Left lobe of liver (tissue), 2 donors: ENCODE measurements at places on chromosomes 16 and 17. TPM values are rescaled to one million over a fixed set of nuclear protein-coding genes. Genes with fewer than 3 reads are reported as not detected.
A peak's percentile ranks its signal among the peaks of the same experiment; 100 is the strongest.

Gene ABI3
- total RNA-seq: 4.0 TPM

Gene BTBD17
- total RNA-seq: not detected

Gene CTRB2
- total RNA-seq: 12.7 TPM

Gene CACNG4
- total RNA-seq: 0.10 TPM

Gene CHST4
- total RNA-seq: 3.9 TPM

Gene LGALS9C
- 0.18 TPM for total RNA-seq

Gene BCO1
- 0.25 TPM for total RNA-seq

Gene SPATA32
- not detected for total RNA-seq

Gene CACNG1
- total RNA-seq: not detected

Gene HOXB5
- 0.55 TPM for total RNA-seq

Gene RMI2
- total RNA-seq: 0.70 TPM

Gene CDK3
- total RNA-seq: 3.6 TPM

Gene CFAP119
- 0.40 TPM for total RNA-seq

Gene NOL11
- total RNA-seq: 11.5 TPM

DNA sequence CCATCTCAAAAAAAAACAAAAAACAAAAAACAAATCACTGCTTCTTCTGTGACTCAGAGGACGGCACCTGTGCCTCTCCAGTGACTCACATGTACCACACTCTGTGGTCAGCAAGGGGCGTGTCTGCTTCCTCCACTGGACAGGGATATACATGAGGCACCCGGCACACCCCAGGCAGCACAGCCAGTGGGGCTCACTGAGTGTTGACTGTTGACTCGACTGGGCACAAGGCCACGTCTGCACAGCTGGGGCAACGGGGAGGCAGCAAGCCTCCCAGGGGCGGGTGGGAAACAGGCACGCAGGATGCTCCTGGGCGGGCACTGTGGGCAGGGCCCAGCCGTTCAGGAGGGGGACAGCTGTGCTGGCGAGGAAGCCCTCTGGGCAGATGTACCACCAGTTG is 64.1 kb downstream of the TIMM22 start:
- no peak for DNase-seq

DNA sequence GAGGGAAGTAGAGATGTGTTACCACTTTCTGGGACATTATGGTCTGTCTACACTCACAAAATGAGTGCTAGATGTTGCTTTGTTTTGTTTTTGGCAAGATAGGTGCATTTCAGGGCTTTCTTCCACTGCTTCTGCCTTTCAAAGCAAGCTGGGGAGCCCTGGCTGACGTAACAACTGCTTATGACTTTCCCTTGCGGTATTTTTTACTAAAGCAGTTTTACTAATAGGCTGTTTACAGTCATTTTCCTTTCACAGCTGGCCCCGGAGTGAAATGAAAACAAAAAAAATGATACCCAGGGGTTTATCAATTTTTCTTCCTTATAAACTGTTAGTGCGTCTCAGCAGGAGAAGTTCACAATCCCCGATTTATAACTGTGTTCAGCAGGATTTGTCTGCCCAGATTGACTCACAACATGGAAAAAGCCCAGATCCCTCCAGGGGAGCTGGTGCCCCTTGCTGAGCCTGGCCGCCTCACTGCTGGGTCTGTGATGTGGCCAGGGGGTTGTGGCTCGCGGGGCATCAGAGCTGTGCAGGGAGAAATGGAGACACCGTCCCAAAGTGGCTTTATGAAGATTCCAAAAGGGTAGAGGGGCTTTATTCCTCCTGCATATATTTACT is 184.4 kb upstream of the HS3ST3A1 start:
- DNase-seq: no peak

- DNase-seq: peak; percentile 90
These were observed 36.8 kb downstream of the ASPA start for GRCh38 chr17:3512505-3513171.

- no peak for DNase-seq
These were observed 14.8 kb upstream of the NSRP1 start for GRCh38 chr17:30101686-30102390.

DNA sequence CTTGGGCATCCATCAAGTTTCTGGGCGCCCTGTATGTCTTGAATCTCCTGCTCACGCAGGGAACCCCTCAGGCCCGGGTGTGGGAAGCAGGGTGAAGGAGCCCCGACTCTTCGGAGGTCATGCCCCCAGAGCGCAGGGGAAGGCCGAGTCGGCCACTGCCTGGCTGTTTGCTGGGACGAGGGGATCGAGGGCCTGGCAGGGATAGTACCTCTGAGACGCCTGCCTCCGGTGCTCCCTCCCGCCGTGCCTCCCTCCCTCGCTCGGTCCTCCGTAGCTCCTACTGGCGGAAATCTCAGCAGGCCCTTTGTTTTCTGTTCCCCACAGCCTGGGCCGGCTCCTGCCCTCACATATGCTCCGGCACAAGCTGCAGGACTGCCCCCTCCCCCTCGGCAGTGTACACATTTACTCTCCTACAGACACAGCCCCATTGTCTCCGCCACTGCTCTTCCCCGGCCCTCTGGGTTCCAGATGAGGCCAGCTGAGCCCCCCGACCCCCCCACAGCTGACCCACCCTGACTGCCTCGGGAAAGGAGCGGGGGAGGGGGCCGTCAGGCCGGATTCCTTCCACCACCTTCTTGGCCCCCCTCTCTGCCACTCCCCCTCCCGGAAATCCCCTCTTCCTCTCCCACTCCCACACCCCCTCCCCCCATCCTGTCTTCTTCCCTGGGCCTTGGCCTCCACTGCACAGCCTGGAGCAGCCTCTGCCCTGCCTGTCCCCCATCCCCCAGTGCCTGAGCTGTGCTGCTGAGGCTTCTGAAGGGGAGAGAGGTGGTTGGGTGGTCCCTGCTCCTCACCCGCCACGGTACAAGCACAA is 1.4 kb downstream of the TRAF4 start:
- no peak for DNase-seq

- DNase-seq: no peak
These were observed 53.9 kb upstream of the MON1B start for GRCh38 chr16:77137045-77137444.

- no peak for DNase-seq
These were observed 3.6 kb downstream of the SCRN2 start for GRCh38 chr17:47837401-47838039.

DNA sequence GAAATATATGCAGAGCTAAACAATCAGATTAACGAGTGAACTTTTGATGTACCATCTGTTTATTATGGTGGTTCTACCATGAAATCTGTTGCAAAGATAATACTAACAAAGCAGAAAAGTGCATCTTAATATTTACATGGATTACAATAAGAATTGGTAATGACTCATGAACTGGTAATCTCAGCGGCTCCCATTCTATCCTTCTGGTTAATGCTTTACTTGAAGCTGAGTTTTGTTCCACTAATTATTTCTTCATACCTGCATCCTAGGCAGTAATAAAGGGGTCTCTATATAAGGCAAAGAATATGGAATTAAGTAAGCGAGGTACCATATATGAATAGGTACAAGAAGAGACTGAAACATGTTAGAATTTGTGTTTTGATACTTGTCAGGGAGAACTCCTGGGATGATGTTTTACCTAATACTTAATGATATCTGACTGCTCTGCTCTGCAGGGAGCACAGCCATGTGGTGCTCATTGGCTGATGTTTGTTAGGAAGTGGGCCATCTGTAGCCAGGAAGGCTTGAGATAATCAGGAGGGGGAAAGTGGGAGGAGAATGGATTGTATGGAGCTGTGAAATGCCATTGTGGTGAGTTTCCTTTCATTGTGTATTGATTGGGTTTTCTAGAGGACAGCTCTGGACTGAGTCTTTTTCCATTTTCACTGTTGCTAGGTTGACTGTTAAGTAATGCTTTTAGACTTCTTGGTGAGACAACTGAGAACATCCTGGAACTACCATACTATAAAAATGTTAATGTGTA is 52.6 kb downstream of the MAP2K6 start:
- DNase-seq: no peak

DNA sequence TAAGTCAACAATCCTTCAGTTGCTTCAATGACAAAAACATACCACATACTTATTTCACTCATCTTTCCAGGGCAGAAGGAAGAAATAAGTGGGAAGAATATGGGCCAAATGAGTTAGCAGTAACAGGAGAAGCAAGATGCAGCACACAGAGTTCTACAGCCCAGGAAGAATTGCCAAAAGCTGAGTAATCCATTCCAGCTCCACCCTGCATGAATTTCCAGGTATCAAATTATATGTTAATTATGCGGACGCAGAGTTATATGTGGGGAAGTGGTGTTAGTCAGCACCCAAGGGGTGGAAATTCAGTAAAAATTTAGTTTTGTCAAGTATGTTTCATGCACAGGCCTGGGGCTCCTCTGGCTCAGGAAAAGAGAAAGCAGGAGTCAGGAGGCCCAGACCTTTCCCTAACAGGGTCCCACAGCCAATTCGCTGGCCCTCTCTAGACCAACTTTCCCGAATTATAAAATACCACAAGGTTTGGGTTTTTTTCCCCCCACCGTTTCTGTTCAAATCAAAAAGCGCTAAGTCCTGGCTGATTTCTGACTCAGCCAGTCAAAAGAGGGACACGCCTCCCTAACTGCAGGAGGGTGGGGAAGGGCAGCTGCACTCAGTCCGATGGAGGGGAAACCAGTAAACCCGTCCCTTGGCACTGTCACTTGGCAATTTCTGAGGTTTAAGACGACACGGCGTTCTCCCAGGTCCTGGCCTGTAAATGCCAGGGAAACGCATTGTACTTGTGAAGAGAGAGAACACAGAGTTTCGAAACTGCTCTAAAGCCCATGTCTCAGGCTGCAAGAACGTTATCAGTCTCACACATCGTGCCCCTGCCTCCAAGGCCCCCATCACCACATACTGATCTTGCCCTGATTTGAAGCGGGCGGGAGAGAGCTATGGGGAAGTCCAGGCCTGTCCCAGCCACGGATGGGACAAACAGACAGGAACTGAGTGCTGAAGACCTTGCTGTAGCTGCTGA is 58.1 kb downstream of the ZFHX3 start:
- no peak for DNase-seq

DNA sequence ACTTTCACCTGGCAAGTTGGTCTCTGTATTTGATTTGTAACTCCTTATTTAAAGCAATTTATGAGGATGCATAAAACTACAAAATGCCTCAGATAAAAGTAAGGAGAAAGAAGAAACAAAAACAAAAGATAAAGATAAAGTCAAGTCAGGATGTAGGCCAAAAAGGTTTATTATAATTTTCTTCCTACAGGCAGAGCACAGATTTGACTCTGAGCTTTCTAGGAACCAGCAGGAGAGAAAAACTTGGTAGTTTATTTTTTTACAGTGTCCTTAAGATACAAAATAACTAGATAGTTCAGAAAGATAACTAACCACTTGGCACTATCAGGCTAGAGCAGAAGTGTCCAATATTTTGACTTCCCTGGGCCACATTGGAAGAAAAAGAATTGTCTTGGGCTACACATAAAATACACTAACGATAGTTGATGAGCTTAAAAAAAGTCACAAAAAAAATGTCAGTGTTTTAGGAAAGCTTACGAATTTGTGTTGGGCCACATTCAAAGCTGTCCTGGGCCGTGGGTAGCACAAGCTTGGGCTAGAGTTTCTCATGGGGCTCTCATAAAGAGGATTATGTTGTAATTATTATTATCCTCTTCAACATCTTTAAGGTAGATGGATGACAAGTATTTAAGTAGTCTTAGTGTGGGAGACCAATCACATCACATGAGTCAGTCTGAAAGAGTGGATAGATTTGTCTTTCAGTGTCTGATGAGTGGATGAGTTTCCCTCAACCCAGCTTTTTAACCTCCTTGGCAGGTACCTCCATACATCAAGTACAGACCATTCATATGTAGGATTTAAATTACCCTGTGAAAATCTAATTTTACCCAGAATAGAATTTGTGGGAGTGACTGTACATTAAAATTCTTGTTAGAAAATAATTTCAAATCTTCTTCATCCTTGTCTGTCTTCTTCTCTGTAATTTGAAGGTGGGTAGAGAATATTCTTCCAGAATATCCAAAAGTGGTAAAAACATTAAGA is 17.0 kb downstream of the PAFAH1B1 start:
- DNase-seq: no peak

- no peak for DNase-seq
These were observed 253.3 kb downstream of the MAF start for GRCh38 chr16:79347277-79347676.

- no peak for DNase-seq
These were observed 15.1 kb downstream of the TIMM22 start for GRCh38 chr17:1011760-1012735.

- no peak for DNase-seq
These were observed 102.5 kb upstream of the TMEM97 start for GRCh38 chr17:28216528-28216927.

GRCh38 chr16:81705261-81705660 is 73.8 kb upstream of the PLCG2 start:
- no peak for DNase-seq

GRCh38 chr16:66426112-66427035 is 721 bp upstream of the BEAN1 start:
- DNase-seq: no peak

DNA sequence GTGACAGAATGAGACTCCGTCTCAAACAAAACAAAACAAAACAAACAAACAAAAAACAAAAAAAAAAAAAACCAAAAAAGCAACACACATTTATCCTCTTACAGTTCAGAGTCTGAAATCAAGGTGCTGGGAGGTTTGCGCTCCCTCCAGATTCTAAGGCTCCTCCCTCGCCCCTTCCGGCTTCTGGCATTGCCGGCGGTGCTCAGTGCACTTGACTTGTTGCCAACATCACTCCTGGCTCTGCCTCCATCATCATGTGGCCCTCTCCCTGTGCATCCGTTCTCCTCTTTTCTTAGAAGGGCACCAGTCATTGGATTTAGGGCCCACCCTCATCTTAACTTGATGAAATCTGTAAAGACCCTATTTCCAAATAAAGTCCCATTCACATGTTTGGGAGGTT is 73.8 kb downstream of the RBFOX3 start:
- DNase-seq: no peak

DNA sequence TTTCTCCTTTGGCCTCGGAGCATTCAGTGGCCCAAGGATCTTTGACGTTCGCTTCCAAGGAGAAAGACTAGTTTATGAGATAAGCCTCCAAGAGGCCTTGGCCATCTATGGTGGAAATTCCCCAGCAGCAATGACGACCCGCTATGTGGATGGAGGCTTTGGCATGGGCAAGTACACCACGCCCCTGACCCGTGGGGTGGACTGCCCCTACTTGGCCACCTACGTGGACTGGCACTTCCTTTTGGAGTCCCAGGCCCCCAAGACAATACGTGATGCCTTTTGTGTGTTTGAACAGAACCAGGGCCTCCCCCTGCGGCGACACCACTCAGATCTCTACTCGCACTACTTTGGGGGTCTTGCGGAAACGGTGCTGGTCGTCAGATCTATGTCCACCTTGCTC is 1.4 kb downstream of the AOC3 start:
- DNase-seq: no peak
